ENCODE measurements at places on chromosomes 13 and 19.

GRCh38 chr19:18390065-18390907 lies 4.3 kb downstream of the GDF15 start:
- DNase-seq: no peak

- peak; percentile 83 for DNase-seq
These were observed 255.7 kb downstream of the DACH1 start for GRCh38 chr13:71611292-71611691.

DNA sequence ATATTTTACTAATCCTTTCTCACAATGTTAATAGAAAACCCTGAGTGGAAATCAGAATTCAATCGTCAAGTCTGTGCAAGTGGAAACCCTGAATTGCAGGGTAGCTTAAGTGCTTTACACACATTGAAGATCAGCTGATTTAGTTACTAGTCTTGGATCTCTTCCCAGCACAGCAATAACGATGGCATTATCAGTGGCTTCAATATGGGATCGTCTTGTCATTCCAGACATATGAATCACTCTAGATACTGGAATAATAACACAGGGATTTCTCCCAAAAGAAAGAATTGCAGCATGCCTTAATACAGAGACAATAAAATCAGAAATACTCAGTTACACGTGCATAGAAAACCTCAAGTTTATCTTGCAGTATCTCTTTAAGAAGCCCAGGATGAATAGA lies 12.6 kb upstream of the METTL21C start:
- no peak for DNase-seq

- DNase-seq: no peak
These were observed 11.2 kb upstream of the AKAP8 start for GRCh38 chr19:15390814-15391213.

DNA sequence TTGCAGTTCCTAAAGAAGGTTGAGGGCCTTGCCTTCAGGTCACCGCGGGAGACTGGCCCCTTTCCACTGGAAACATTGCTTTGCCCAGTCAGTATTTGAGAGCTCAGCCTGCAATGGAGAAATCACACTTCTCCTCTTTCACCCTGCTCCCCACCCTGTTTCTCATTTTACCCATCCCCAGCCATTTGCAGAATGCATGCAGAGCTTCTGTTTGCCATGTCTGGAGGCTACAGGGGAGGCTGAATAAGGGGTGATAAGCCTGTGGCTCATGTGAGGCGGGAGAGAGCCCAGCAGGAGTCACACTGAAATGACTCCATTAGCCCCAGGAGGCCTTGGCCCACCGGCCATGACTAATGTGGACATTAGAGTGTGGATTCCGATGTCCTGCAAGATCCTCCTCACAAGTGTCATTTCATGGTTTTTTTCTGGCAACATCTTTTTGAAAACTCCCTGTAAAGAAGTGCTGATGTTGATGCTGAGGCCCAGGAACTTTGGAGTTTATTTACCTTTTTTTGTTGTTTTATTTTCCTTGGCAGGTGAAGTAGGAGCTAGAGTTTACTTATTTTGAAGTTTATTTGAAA lies 6.3 kb downstream of the SPINT2 start:
- DNase-seq: no peak

DNA sequence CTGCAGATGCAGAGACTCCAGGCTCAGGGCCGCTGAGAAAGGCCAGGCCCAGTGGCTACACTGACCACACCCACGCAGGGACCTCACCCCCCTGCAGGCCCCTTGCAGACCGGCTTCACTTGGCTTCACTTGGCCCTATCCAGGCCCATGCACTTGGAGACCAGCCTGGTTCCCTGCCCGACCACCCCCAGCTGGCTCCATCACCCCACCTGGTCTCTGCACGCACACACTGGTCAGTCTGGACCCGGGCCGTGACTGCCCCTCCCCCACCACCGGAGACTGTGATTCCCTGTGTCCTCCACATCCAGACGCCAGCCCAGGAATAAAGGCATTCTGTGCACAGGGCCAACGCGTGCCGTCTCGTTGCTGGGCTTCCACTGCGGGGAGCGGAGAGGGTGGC lies 4.9 kb upstream of the EBI3 start:
- DNase-seq: no peak

- no peak for DNase-seq
These were observed 563.0 kb upstream of the SPRY2 start for GRCh38 chr13:80903911-80904310.

DNA sequence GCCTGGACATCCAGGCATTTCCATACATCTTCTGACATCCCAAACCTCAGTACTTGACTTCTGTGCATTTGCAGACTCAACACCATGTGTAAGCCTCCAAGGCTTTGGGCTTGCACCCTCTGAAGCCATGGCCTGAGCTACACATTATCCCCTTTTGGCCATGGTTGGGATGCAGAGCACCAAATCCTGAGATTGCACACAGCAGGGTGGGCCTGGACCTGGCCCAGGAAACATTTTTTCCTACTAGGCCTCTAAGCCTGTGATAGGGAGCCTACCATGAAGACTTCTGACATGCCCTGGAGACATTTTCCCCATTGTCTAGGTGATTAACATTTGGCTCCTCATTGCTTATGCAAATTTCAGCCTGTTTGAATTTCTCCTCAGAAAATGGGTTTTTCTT lies 853.4 kb upstream of the SPRY2 start:
- no peak for DNase-seq

DNA sequence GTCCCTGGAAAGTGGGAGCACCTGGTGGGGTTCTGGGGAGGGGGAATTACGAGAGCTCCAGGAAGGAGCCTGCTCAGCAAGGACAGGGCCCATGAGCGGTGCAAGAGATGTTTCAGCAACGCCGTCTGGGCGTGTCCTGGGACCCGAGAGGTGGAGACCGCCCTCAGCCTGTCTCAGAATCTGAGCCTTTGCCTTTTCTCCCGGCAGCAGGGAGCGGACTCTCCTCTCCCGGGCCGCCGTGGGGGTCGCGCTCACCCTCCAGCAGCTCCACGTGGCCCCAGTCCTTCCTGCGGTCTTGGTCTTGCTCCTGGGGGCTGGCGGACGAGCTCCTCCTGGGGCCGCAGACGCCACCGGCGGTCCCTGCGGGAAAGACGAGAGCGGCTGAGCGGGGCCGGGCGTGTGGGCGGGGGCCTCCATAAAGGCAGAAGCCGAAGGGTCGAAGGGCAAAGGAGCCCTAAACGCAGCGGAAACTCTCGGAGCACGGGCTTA lies 714 bp downstream of the POLRMT start:
- DNase-seq: no peak
